Amygdala (tissue), 56 donors: ENCODE measurements at places on chromosomes 7 and 10.

GRCh38 chr7:13198727-13199126 lies 511.3 kb downstream of the ARL4A start:
- no peak for DNase-seq

- no peak for DNase-seq
These were observed 10.0 kb downstream of the CAV1 start for GRCh38 chr7:116534790-116535189.

DNA sequence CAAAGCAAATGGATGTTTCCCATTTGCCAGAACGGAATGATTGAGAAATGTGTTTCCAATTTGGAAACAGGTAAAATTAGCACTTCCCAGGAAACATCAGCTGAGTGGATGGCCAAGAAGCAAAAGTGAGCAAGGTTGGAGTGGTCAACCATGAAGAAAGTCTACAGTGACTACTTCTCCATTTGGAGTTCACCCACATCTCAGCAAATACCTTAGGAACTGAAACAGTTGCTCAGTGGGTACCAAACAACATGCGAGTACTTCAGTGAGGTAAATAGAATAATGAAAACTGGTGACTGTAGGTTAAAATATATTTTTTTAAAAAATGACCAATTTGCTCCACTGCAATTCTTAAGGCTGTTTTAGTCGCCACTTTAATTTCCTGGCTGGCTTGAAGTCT lies 57.7 kb downstream of the SLC16A9 start:
- no peak for DNase-seq

DNA sequence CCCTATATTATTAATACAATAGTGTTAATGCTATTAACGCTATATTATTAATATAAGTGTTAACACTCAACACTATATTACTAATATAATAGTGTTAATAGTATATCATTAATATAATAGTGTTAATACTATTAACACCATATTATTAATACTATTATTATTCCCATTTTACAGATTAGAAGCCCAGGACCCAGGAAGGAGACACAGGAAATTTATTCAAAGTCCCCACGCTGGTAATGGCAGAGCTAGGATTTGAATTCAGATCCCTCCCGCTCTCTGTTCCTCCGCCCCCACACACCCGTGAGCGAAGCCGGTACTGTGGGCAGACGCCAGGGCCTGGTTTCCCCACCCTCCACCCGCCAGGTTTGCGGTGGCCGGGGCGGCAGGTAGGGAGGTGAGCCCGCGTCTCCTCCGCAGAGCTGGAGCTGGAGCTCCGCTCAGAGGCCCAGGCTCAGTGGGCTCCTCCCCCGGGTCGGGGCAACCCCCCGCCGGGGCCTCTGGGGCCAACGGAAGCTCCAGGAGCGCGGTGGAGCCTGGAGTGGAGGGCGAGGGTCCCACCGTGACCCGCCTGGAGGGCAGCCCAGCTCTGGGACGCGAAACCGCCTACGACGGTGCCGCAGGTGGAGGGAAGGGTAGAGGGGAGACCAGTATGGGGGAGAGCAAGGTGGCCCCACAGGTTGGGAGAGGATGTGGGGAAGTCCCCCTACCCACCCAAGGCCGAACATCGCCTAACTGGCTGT lies at the start of gene TMEM225B:
TSS of gene TMEM225B (plus strand) at position 506 of the 740 bp plus-strand sequence. CDS start 6,122 bp downstream, outside the sequence.
- DNase-seq: no peak

DNA sequence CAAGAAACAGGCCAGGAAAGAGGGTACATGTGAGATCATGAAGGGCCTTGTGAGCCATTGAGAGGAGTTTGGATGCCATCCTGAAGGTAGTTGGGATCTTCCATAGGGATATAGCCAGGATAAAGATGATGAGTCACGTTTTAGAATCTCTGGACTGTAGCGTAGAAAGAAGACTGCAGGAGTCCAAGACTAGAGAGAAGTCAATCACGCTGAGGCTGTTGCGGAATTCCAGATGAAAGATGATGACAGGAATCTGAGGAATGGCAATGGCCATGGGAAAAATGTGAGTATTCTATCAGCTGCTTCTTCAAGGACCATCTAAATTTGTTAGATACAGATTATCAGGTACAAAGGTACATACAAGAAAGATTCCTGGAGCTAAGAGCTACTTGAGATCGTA lies 711.3 kb downstream of the GRM8 start:
- no peak for DNase-seq

- no peak for DNase-seq
These were observed 120.9 kb upstream of the KAT6B start for GRCh38 chr10:74705358-74705980.

DNA sequence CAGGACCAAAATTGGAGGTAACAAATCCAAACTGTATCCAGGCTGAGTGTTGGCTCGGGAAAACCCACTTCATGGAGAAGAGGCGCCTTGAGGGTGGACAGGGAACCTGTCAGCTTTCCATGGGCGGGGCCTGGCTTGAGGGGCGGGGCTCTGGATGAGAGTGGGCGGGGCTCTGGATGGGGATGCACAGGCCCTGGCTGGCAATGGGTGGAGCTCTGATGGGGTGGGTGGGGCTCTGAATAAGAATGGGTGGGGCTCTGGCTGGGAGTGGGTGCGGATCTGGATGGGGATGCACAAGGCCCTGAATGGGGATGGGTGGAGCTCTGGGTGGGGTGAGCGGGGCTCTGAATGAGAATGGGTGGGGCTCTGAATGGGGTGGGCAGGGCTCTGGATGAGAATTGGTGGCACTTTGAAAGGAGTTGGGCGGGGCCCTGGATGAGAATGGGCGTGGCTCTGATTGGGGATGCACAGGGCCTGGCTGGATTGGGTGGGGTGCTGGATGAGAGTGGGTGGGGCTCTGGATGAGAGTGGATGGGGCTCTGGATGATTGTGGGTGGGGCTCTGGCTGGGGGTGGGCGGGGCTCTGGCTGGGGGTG lies 96.6 kb upstream of the NPTX2 start:
- DNase-seq: no peak

DNA sequence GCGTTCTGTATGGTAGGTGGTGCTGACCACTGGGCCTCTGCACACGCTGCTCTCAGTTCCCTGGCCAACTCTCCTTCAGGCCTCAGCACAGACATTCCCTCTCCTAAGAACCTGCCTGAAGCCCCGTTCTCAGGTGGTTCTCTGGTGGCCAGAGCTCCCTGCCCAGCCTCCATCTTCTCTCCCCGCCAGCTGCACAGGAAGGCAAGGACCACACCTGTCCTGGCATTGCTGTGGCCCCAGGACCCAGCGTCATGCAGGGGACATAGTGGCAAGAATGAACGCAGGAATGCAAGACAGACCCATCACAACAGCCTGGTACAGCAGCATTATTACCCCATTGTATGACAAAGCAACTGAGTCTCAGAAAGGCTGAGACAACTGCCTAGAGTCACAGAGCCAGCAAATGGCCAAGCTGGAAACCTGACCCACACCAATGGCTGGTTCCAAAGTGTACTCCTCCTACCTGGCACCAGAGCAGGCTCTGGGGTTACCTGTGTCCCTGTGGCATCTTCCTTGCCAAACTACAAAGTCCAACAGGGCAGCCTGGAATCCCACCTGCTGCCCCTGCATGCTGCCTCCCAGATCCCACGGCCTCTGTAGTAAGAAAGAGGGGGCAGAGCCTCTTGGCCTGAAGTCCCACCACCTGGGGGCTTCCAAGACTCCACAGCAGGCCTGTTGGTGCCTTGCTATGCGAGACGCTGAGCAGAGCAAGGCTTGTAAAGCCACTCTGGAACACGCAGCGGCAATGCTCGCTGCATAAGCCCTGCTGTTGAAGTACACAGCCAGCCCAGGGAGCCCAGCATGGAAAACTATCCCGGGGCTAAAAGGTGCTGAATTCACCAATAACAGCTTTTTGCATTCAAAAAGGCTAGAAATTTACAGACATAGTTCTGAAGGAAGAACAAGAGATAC lies 73.3 kb downstream of the CHST15 start:
- no peak for DNase-seq

DNA sequence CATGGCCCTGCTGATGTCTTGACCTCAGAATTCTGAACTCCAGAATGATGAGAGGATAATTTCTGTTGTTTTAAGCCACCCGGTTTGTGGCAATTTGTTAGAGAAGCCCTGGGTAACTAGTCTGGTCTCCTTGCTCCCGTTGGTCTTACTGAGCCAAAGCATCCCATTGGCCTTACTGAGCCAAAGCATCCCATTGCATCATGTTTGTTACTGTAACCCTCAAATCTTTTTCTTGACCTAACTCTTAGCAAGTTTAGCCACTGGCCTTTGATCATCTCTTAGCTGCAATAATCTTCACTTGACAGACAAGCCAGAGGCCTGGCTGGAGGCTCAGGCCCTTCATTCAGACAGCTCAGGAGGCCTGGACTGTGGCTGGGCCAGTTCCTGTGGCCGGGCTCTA lies 21.8 kb downstream of the TBXAS1 start:
- no peak for DNase-seq

DNA sequence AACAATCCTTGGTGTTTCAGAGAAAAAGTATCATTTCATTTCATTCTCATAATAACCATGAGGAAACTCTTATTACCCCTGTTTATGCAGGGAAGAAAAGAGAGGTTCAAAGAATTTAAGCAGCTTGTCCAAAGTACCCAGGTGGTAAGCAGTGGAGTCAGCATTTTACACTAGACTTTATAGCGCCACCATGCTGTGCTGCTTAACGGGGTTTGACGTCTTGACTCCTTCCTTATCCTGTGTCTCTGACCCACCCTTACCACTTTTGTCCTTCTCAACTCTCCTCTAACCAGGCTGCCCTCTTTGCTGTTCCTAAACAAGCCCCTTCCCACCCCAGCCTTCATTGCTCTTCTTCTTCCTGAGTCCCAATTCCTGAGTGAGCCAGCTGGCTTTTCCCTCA lies 117.0 kb upstream of the AHR start:
- DNase-seq: no peak

DNA sequence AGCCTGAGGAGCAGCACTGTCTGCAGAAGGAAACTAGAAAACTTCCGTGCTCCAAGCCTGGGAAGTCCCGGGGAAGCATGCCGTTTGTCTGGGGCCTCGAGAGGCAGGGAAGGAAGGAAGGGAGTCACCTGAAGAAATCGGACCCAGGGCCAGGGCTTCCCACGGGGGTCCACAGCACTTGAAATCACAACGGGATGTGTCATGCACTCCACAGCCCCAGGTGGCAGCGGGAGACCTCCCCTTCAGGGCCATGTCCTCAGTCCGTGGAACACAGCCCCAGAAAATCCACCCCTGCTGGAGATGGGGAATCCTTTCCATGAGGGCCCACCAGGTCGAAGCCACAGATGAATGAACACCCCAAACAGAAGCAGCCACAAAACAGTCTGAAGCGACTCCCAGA lies 239.5 kb downstream of the MGMT start:
- no peak for DNase-seq

DNA sequence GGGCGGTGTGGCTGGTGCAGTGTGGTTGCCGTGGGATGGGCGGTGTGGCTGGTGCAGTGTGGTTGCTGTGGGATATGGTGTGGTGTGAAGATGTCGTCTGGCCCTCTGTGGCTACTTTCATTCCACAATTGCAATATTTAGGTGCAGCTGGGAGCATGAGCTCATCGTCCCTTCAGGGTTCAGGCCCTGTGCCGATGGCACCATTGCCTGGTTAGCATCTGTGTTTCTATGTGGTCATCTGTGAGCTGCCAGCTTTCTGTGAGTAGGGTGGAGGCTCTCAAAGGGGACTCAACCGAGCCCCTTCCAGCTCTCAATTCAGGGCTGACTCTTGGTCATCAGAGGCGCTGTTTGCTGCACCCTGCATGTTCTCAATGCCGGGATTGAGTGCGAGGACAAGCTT lies 3.6 kb downstream of the ADGRA1 start:
- DNase-seq: no peak

- DNase-seq: no peak
These were observed 15.9 kb upstream of the RAPGEF5 start for GRCh38 chr7:22372863-22373262.

- no peak for DNase-seq
These were observed 1.4 kb downstream of the BCCIP start for GRCh38 chr10:125824736-125825135.

DNA sequence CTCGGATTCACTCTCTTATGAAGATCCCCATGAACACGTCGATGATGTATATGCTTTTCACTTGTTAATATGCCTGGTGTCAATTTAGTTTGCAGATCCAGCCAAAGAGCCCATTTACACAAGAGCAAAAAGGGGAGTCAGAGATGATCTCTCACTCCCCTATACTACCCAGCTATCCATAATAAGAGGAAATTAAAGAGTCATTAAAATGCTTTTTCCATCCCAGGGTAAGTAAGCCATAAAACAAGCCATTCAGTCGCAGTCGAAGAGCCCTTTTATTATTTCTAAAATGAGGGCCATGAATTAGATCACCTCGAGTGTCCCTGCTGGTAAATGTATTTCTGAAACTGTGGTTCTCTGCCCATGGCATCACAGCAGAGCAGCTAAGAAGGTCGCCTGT lies 41.2 kb downstream of the CHCHD3 start:
- DNase-seq: no peak

GRCh38 chr7:68840991-68841390 lies 757.3 kb upstream of the AUTS2 start:
- no peak for DNase-seq

DNA sequence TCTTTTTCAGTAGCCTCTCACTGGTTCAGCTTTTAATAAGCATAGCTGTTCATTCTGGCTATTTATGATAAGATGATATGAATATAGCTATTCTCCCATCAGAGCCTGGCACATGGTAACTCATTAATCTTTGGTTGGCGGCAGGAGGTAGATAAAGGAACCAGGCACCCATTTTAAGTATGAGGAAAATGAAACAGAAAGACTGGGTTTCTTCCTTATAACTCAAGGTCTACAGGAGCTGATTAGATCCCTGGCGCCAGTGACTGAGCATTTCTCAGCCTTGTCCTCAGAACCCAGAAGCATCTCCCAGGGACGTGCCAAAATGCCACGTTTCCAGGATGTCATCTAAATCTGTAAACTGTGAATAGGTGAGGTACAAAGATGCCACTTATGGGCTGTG lies 141.9 kb downstream of the TCF7L2 start:
- no peak for DNase-seq

DNA sequence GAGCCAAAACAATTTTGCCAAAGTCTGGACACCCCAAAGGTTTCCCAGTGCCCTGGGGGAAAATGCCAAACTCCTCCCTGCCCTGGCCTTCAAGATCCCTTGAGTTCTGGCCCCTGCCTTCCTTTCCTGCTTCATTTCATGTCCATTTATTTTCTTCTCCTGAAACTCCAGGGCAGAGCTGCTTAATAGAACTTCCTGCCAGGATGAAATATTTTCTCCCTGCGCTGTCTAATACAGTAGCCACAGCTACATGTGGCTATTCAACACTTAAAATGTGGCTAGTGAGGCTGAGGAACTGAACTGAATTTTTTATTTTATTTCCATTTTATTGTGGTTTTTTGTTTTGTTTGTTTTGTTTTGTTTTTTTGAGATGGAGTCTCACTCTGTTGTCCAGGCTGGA lies 49.6 kb downstream of the COL13A1 start:
- DNase-seq: no peak

GRCh38 chr10:30782537-30783461 lies 153.2 kb upstream of the LYZL2 start:
- DNase-seq: no peak
